ENCODE measurements at places on chromosomes 11 and 22.

- no peak for DNase-seq
Observed at GRCh38 chr11:80814813-80815212, 1374.0 kb upstream of the TENM4 start.

DNA sequence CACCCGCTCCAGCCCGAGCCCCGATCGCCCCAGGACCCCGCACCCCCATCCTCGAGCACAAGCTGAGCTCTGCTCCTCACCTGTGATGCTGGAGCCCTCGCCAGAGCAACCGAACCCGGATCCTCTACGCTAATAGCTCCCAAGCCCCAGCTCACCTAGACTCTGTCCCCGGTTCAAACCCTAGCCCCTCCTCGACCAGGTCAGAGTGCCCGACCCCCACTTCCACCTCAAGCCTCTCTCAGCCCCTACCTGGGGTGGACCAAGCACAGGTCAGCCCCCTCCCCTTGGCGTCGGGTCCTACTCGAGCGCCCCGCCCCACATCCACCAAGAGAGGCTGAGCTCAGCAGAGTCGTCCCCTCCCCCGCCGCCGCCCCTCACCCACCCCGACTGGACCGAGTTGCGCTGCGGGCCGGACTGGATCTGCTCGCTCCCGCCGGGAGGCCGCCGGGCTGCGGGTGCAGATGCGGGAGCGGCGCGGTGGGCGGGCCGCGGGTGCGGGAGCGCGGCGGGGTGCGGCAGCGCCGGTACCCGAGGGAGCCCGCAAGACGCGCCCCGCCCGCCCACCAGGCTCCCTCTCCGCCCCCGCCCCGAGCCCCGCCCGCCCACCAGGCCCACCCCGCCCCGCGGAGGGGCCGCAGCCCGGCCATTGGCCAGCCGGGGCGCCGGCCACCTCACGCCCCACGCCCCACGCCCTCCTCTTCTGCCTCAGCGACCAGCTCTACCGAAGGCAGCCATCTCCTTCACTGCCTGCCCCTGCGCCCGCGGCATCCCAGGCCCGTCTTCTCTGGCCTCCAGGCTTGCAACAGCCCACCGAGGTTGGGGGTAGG lies 577 bp upstream of the DKK3 start:
- DNase-seq: no peak

DNA sequence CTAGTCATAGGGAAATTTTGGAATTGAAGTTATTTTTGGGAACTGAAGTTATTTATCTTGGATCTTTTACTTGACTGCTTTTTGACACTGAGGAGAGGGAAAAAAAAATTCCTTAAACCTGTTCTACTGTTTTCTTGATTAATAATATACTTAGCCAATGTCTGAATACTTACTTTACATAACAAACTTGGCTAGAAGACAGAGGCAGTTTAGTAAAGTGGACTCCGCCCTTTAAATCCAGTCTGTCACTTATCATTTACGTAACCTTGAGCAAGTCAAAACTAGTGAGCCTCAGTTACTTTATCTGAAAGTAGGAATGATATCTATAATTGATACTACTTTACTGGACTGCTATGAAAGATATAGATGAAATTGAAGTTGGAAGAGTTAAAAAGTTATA lies 19.5 kb downstream of the CTSC start:
- no peak for DNase-seq

GRCh38 chr22:20279662-20280134 lies 11.6 kb upstream of the RTN4R start:
- no peak for DNase-seq

DNA sequence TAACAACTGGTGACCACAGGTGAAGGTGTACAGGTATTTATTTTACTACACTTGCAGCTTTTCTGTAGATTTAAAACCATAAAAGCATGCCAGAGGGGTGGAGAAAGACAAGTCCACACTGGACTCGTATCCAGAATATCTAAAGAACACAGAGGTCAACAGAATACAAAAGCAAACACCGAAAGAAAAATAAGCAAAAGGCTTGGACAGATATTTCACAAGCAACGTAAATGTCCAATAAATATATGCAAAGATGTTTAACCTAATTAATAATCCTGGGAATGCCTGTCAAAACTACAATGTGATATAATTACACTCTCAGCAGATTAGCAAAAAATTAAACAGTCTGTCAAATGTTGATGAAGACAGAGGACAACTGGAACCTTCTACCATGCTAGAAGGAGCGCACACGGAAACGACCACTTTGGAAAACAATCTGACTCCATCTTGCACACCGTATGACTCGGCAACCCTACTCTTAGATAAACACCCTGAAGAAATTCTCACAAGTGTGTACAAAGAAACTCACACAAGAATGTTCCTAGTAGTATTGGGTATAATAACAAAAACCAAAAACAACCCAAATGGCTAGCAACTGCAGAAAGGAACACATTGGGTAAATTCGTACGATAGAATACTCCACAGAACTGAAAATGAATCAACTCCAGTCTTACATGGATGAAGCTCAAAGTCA lies 27.2 kb downstream of the GNB1L start:
- DNase-seq: no peak

GRCh38 chr11:61532134-61533038 lies 23.8 kb downstream of the LRRC10B start:
- DNase-seq: no peak

DNA sequence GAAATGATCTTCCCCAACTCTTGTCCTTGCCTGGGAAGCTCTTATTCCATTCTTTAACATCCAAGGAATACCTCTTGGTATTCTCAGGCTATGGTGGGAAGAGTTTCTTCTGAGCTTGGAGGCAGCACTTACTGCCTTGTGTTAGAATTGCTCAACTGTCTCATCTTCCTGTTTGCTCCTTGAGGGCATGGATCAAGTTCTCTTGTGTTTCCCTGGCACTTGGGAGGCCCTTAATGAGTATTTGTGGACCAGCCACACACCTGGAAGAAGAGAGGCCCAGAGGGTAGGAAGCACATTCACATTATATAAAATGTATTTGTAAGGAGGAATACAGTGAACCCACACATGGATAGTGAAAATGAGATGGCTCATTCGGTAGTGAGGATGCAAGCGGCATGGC lies 3.4 kb upstream of the SORL1-AS1 start:
- no peak for DNase-seq

DNA sequence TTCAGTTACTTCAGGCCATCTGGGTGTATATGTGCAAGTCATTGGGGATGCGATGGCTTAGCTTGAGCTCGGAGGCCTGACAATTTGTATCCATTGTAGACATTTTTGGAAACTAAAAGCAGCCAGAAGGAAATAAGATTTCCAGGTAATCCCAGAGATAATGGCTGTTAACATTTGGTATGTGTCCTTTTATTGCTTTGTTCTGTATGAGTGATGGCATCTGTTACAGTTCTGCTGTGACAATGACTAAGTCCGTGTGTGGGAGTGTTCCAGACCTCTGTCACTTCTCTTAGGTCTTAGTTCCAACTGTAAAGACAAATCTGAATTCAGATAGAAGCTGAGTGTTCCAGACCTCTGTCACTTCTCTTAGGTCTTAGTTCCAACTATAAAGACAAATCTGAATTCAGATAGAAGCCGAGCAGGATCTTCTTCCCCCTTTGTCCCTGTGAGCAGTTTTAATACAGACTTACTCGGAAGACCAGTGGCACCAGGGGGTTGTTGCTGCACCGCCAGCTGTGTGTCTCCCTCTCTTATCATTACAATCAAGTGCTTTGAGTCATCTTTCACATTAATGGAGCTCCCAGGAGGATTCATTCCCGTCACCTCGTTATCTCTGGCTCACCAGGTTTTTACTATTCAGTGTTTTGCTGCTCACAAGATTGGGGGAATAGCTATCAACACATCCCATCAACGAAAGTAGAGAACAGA lies 190.9 kb upstream of the SORL1-AS1 start:
- DNase-seq: no peak

GRCh38 chr11:65204646-65205601 lies 23.2 kb downstream of the CAPN1 start:
- DNase-seq: no peak

DNA sequence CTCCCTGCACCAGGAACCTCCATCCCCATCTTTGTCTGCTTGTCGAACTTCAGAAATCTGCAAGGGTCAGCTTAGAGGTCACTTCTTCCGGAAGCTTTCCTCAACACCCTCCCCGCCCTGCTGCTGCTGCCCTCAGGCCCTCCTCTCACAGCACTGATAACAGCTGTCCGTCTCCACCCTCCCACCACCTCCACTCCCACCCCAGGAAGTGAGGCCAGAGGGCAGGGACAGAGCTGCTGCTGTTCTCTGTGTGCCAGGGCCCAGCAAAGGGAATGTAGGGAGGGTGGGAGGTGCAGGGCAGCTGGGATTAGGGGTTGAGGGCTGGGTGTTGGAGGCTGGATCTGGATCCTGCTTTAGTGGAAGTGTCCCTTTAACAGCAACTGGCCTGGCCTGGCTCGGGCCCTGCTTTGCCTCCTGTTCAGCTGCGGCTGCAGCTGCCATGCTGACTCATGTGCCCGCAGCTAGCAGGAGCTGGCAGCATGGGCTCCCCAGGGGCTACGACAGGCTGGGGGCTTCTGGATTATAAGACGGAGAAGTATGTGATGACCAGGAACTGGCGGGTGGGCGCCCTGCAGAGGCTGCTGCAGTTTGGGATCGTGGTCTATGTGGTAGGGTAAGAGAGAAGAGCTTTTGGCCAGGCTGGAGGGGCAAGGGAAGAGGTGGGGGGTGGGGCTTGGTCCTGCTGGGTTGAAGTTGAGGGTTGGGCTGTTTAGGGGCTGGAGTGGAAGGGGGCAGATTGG lies at the start of gene P2RX6:
Gene P2RX6, plus strand, starts transcription at position 440 of the 740 bp plus-strand sequence. Its CDS starts 10 bp downstream, at position 450.
- DNase-seq: no peak

DNA sequence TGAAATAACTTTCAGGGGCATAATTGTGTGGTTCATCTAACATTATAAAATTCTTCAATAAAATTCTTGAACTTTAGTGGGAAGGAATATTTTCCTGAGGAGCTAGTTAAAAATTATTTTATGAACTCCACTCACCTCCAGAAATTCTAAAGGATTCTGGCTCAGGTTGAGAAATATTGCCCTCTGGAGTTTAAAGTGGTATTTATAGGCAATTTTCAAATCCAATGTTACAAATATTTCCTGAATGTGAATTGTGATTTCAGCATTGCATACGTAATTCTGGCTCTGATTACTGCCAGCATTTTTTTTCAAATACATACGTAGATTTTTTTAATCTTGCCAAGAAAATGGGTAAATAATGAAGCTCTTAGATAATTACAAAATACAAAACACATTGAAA lies 598.2 kb upstream of the ANO3 start:
- DNase-seq: peak; percentile 7

DNA sequence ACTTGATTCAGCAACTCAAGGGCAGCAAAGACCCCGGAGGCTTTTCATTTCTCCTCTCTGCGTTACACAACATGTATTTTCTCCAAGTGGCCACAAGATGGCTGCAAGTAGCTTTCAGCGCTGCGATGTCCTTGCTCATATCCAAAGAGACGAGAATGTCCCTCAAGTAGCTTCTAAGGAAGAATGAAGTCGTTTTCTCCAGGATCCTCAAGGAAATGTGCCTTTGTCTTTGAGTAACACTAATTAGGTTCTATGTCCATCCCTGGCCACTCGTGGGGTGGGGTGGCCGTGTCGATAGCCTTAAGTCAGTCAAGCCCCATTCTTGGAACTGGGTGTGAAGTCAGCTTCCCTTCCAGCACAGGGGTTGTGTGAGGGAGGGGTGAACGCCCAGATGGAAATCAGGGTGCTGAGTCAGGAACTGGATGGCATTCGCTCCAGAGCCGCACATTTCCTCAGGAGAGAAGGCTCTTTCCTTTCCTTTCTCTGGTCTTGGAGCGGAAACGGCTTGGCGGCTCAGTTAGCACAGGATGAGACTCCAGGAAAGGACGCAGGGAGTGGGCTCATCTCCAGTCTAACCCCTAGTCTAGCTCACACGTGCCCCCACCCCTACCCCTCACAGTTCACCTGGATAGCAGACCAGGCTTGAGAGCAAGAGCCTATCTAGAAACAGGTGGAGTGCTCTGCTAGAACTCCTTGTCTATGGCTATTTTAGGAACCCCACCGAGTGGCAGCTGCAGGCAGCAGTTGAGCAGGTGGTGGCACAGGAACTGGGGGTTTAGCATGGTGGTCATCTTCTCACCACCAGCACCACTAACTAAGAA lies 44.3 kb downstream of the NNMT start:
- DNase-seq: peak; percentile 67

GRCh38 chr22:46030231-46030880 lies 53.4 kb upstream of the WNT7B start:
- no peak for DNase-seq

DNA sequence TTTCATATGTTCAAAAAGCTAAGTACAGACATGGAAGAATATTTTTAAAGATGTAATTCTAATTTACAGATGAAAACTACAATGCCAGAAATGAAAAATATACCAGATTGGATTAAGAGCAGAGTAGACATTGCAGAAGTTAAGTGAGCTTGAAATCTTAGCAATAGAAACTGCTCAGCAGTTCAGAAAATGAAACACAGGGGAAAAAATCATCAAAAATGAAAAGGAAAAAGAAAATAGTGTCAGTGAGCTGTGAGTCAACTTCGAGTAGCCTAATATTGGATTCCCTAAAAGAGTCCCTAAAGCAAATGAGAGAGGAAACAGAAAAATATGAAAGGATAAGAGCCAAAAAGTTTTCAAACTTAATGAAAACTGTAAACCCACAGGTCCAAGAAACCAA lies 25.8 kb upstream of the IL10RA start:
- no peak for DNase-seq

GRCh38 chr22:44601725-44602124 lies 100.3 kb upstream of the PRR5 start:
- no peak for DNase-seq

- DNase-seq: peak; percentile 37
Observed at GRCh38 chr22:23218867-23219251, 38.5 kb downstream of the BCR start.

GRCh38 chr11:83511646-83512045 lies 225.5 kb upstream of the CCDC90B start:
- no peak for DNase-seq

DNA sequence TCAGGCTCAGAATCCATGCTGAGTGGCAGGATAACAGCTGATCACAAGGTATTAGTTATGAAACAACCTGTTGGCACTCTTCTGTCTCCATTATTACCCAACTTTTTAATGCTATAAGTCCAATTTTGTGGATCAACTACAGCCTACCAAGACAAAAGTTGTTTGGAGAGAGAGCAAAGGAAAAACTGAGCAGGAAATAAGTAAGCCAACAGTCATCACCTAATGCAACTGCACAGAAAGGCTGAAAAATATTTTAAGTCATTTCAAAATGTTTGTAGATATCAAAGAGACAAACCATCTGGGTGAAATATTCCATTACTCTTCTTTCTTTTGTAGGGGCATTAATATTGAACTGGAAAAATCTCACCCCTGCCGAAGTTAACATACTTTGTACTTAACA lies 41.6 kb downstream of the FDX1 start:
- DNase-seq: no peak

DNA sequence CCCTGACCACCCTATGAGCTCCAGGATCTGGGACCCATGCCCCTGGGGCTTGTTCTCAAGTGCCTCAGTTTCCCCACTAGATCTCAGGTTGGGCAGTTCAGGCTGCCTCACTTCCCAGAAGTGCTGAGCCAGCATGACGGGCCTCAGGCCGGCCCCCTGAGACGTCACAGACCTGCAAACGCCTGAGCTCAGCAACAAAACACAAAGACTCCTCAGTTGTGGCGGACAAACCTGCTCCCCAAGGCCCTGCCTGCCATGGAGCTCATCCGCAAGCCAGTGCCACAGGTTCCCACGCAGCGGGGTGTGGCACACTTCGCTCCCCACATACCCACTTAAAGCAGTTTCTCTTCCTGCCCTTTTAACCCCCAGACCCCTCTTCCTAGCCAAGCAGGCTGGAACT lies 45.2 kb downstream of the NECTIN1 start:
- no peak for DNase-seq

Data from kidney glomerular epithelial cell (primary cell).